NCI-H2081 (cell line): ENCODE measurements at places on chromosomes 4 and X.

- DNase-seq: no peak
Measured at GRCh38 chr4:106019771-106020170, 124.5 kb downstream of the NPNT start.

DNA sequence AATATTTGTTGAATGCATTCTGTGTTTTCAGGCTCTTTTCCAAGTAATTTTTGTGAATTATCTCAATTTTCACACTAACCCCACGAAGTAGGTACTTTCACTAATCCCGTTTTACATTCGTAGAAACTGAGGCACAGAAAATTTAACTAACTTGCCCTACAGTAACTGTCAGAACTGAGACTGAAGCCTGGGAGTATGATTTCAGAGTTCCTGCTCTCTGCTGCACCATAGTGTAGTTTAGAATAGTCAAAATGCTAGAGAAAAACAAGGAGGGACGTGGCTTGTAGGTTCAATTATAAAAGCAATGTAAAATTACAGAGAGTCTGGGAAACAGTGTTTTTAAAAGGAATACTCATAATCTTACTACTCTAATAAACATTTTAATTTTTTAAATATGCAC lies 2.2 kb downstream of the CLCN3 start:
- no peak for DNase-seq

DNA sequence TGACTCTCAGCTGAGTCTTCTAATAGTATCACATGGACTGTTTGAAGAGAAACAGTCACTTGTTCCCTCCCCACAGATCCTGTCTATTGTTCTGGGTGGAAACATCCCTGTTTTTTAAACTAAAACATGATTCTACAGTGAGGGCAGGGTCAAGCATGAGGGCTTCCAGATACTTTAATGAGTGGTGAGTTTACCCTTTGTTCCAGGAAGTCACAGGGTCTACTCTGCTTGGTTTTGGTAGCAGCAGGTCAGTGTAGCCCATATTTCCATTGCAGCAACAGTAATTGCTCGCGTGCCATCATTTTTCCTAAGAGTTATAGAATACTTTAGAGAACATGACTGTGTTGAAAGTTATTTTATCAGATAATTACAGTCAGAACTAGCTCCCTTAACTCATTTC lies 87.4 kb downstream of the ZNF732 start:
- no peak for DNase-seq

DNA sequence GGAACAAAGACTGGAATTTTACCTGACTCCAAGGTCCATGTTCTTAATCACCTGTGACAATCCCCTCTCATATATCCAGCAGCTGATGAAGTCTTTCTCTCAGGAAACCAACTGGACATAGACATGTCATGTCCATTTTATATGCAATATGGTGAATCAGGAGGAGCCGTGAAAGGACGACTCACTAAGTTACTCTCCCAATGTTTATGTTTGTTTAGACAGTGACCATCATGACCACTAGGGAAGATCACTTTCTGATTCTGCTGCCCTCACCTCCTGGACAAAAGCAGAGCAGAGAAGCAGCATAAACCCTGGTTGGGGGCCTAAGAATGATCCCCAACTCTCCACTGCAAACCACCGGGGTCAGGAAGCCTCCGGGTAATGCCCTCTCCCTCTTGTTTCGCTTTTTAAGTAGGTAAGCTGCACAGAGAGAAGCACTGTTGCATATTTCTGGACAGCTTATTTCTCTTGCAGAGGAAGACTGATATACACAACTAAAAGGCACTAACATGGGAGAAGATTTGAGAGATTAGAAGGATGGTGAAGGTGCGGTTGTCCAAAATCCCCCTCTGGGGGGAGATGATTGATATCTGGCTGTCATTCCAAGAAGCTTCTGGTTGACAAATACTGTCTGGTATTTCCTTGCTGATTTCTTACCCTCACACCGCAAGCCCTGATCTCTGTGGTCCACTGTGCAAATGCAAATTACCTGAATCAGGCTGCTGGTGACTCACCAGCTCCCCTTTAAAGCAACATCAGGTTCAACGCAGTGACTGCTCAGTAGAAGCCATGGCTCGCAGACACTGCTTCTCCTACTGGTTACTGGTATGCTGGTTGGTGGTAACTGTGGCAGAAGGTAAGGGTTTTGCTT lies at the start of gene ODAPH:
ODAPH (plus strand) TSS at position 773 of the 871 bp plus-strand sequence; CDS start at position 790, 17 bp downstream.
- no peak for DNase-seq

- no peak for DNase-seq
Measured at GRCh38 chr4:170080496-170080895, 9.3 kb downstream of the AADAT start.

- DNase-seq: no peak
Measured at GRCh38 chr4:147755561-147756295, 23.8 kb downstream of the ARHGAP10 start.

DNA sequence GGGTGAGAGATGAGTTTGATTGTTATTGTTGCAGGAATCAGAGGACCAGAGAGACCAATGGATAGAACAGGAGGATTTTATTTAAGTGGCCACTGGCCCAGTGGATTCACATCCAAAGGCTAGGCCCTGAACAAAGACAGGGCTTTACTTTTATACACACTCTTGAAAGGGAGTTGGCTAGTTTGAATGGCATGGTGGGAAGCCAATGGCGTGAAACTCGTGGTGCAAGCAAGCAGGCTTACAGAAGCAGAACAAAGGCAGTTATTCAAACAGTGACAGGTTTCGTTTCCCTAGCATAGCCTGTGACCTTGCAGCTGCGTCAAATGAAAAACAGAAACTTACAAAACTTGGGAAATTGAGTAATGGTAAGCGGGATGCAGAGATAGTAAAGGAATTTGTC lies 110.2 kb upstream of the PRDX4 start:
- DNase-seq: no peak

DNA sequence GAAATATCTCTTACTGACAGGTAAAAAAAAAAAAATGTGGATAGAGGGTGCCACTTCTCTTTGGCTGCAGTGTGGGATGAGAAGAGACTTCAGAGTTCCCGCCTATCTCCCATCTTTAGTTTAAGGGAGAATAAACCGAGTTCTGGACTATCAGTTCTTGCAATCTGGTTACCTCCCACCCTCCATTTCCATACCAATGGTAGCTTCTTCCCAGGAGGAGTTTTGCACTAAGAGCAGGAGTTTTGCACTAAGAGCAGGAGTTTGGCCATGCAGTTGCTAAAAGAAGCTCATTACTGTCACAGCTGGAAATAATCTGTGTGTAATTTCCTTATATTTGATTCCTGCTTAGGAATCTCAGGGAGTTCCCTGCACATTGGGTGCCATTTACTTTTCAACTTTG lies 10.8 kb upstream of the GUCY1B1 start:
- no peak for DNase-seq

- DNase-seq: no peak
Measured at GRCh38 chrX:48956728-48957414, 536 bp downstream of the OTUD5 start.

DNA sequence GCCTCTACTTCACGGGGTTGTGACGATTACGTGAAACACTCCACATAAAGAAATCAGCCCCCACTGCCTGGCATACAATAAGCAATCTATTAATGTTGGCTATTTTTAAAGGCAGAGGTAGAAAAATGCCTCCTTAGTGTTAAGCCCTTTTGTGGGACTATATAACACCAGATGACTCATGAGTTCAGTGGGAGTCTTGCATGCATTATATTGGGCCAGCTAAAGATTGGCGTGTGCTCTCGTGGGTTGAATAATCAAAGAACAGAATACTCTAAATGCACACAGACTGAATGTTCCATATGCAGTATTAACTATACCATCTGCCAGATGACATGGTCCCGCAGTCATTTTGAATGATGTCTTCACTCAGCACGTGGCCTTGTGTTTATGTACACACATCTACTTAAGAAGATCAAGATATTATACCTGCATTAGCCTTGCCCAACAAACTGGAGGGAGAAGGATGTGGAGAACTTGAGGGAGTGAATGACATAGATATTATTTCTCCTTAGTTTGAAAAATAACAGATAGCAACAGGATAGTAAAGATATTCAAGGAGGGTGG lies 85.0 kb upstream of the MYOZ2 start:
- DNase-seq: no peak

GRCh38 chrX:50617183-50617582 lies 146.6 kb upstream of the DGKK start:
- DNase-seq: no peak

- no peak for DNase-seq
Measured at GRCh38 chr4:7195546-7196287, 3.4 kb downstream of the SORCS2 start.

DNA sequence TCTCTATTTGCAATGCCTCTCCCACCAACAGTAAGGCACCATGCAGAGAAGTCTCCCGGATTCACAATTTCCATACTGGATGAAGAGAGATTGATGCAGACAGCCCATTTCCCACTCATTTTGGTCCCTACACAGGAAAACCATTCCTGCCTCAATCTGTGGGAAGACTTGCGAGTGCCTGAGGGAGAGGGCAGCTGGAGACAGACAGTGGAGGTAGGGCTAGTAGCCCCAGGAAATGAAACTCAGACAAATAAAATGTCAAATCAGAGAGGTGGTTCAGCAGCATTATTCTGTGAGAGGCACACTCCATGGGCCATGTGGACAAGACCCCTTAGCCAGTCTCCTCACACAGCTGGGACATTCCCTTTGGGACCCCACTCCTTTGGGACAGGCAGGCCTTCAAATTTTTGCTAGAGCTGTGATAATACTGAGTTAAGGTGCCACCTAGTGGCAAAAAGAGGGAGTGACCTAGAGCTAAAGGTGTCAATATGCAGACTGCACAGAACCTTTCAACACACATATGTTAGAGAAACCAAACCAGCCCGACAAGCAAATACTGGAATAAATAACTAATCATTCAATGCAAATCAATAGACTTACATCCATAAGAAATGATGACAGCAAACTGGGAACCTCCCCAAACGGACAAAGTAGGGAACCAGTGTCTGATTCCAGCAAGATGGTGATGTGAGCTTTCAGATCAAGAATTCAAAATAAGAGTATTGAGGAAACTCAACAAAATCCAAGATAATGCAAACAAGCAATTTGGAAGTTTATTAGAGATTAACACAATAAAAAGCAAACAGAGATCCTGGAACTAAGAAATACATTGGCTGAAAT lies 1865.3 kb upstream of the AGA start:
- DNase-seq: peak; percentile 16

DNA sequence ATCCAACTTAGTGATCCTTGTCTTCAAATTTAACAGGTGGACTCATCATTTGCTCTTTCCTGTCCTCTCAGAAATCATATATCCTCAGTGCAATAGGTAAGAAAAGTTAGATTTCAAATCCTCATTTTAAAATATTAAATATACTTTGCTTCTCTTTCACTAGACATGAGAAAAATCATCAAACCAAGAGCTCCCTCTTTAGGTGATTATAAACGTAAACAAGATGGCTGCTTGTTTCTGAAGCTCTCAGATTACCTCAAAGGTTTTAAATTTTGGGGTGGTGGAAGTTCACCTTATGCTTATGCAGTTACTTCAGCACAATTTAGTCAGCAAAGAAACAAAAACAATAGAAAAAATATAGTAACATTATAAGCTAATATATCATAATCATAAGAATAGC lies 27.3 kb downstream of the CSN3 start:
- no peak for DNase-seq

DNA sequence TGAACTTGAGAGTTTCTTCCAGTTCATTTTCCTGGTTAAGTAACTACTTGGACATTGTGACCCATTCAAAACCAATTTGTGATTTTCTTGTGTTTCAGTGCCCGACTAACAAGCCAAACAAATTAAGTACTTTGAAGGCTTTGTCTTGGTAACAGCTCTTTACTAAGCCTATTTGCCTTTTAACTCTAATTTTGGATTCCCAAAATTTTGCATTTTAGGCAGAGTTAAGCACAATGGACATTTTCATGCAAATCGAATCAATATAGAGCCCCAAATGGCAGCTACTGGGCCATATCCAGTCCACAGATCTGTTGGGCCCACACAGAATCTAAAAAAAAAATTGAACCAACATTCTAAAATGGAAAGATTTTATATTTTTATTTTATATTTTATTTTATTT lies 31.4 kb upstream of the CHRNA9 start:
- DNase-seq: no peak

DNA sequence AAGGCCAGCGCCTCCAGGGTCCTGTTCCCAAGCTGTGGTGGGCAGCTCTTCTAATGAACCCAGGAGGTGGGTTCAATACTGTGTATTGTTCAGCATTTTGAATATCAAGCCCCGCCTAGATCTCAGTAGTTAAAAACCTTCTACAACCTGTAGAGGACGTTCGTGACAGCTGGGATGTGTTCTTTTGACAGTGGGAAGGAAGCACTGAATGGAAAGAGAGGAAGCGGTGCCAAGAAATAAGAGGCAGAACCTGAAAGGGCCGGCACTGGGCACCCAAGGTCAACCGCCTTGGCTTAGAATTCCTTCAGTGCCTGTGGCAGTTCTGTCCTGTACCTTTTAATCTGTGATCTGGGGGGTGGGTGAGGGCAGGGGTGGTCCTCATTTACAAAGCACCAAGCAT lies 73.1 kb downstream of the CC2D2A start:
- DNase-seq: no peak

DNA sequence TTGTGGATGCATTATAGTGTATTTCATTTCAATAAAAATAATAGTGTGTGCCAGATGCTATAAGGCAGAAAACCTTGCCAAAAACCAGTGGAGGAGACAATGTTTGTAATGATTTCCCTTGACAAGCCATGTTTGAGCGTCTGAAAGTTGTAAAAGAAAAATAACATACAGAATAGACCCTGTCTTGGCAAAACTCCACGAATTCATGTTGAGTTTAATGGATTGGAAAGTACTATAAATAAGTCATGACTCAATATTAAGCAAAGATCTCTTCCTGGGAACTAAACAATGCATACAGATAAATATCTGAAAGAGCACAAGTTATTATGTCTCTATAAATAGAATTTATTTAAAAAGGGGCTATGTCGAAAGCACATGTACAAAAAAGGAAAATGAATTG lies 543.5 kb downstream of the GABRG1 start:
- DNase-seq: no peak

DNA sequence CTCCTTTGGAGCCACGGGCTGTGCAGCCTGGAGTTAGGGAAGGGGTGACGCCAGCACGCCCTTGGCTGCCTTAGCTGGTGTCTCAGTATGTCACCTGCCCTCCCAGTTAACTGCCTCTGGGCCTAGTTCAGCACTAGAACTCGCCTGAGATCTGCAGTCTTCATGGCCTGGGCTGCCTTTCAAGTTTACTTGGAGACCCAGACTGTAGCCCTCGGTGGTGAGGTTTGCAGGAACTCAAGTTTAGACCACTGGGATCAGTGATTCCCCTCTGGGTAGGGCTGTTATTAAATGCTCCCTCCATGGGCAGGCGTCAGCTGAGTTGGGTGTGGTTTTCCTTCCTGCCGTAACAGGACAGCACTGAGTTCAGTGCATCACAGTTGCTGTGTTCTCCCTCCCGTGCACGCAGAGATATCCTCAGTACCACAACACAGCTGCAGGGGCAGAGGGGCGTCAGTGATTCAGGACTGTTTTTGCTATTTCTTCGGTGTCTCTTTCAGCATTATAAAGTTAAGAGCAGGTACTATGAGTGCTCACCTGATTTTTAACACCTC lies 30.5 kb downstream of the PLAC8 start:
- DNase-seq: no peak

- DNase-seq: no peak
Measured at GRCh38 chr4:158771776-158772175, 3.0 kb downstream of the FNIP2 start.
